Activated CD4-positive, alpha-beta T cell treated with anti-CD3 and anti-CD28 coated beads, Interleukin-2, amount 50 U/mL, for 48 hours (primary cell): ENCODE measurements at places on chromosomes 4 and X.

DNA sequence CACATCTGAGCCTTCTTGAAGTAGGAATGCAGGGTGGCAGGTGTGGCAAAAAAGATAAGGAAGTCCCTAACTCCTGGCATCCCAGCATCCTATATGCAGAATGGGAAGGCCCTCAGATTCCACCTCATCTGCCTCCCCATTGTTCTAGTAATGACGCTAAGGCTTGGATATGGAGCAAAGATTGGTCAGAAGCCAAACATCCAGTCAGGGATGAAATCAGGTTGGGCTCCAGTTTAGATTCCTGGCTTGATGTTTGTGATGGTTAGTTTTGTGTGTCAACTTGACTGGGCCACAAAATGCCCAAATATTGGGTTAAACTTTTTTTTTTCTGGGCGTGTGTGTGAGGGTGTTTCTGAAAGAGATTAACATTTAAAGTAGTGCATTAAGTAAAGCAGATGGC, 39.6 kb upstream of the MAGEA4 start:
- DNase-seq: no peak

DNA sequence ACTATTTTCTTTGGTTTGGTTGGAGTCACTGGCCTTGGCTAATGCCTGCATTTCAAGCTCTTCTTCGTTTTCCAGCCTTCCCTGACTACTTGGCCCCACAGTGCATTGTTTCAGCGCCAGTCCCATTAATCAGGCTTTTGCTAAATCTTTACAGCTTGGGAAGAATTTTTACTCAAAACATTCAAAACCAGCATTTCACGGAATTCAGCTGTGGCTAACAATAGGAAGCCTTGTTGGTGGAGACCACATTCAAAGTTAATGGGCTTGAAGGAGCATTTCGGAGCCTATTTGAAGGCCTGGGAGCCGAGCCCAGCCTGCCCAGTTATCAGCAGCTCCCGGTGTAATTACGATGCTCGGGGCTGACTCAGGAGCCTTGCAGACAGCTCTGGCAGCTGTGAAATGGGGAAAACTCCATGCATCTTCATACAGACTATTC, 30.8 kb upstream of the VCX2 start:
- DNase-seq: no peak

DNA sequence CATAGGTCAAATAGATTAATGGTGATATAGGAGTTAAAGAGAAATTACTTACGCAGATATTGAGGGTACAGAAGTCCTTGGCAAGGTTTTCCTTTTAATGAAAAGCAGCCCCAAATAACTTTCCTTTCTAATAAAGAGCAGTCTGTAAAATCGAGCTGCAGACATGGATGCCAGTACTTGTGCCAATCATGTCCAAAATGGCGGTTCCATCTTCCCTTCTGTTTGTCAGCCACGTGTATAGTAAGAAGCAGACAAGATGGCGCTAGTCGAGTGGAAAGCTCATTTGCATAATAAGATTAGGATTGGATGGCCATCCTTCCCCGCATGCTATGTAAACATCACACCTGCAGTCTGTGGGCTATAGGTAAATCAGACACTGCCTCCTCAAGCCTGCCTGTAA, 68.5 kb downstream of the FGFBP1 start:
- DNase-seq: no peak

- DNase-seq: no peak
Measured at GRCh38 chr4:89334311-89334710, 26.7 kb upstream of the GPRIN3 start.

GRCh38 chr4:82968972-82969371, 41.7 kb downstream of the LIN54 start:
- DNase-seq: no peak

DNA sequence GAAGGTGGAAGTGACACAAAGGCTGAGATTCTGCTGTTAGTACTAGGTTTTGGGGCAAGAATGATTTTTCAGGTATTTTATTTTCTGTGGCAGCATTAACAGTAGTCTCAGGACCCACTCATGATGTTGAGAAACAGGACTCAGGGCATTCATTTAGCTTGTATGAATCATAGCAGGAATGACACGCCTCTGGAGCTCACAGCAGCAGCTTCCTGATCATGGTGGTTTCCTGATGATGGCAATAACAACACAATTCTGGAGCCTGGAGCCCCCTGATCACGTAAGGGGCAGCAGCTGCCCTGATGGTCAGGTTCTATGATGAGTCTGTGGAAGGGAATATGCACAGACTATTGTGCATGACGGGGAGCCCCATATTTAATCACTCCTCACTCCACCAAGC, 47.0 kb downstream of the TASL start:
- DNase-seq: no peak

DNA sequence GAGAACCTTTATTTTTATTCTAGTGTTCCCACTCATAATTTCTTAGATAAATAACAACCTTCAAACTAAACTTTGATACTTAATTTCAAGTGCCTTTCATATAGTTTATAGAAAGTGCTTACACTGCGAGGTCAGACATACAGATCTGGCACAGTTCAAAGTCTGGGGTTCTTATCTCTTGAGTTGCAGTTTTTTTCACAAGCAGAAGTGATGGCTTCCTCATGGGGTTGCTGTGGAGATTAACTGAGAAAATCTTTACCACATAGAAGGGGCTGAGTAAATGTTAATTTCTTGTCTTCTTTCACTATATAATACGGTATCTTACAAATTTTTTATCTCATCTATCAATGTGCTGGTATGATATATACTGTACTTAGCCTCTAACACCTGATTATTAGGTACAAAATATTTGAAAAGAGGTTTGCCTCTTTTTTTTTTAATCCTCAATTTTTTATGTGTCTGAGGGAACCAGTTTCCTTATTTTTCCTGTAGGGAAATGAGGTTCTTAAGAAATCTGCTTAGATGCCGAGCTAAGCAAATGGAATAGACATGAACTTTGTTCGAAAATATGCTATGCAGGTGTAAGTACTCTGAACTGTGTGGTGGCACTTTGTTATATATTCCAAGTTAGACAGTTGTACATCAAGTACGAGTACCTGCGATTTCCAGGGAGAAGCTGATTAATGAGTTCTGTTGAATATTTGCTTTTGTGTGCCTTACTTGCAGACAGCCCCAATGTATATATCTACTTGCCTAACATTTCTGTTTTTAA, 3.3 kb downstream of the ING2 start:
- DNase-seq: no peak

- no peak for DNase-seq
Measured at GRCh38 chr4:78565971-78566372, 14.4 kb downstream of the ANXA3 start.

GRCh38 chr4:168674077-168674747, 177.4 kb downstream of the PALLD start:
- DNase-seq: no peak

- DNase-seq: no peak
Measured at GRCh38 chrX:86349115-86349514, 200.9 kb downstream of the DACH2 start.

GRCh38 chr4:19993242-19993641, 258.5 kb upstream of the SLIT2 start:
- no peak for DNase-seq

DNA sequence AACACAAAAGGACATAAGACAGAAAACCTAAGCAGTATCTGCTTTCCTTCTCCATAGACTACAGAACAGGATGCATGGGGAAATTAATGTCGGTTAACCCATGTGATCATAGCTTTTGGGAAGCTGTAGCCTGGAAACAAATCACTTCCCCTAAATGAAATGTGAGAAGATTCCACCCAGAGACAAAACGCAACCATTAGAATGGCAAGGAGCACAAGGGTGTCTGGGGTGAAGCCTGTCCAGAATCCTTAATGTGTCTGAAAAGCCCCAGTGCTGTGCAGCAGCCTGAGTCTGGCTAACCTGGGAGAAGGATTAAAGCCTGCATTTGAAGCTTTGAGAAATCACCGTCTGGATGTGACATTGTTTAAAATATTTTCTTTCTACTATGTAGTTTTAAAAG, 213.3 kb downstream of the ANKRD50 start:
- DNase-seq: no peak

DNA sequence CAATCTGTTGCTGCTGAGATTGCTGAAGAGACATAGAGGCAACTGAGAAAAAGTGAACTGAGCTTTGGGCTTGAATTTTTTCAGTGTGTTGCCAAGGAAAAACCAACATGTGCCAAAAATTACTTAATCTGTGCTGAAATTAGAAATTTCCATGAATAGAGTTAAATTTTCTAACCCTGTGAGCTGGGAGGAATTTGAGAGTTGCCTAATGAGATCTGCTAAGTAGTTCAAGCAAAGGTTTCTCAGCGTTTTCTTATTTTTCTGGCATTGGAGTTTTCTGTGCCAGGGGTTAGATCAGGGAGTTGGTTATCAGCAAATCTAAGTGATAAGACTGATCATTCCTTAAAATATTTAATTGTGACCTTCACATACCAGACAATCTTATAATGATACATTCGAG, 457.5 kb upstream of the GNPDA2 start:
- no peak for DNase-seq

GRCh38 chr4:103451341-103451740, 253.2 kb upstream of the CENPE start:
- no peak for DNase-seq

- no peak for DNase-seq
Measured at GRCh38 chrX:88908056-88908455, 161.0 kb downstream of the CPXCR1 start.

- no peak for DNase-seq
Measured at GRCh38 chrX:1325515-1326116, 11.0 kb upstream of the IL3RA start.

DNA sequence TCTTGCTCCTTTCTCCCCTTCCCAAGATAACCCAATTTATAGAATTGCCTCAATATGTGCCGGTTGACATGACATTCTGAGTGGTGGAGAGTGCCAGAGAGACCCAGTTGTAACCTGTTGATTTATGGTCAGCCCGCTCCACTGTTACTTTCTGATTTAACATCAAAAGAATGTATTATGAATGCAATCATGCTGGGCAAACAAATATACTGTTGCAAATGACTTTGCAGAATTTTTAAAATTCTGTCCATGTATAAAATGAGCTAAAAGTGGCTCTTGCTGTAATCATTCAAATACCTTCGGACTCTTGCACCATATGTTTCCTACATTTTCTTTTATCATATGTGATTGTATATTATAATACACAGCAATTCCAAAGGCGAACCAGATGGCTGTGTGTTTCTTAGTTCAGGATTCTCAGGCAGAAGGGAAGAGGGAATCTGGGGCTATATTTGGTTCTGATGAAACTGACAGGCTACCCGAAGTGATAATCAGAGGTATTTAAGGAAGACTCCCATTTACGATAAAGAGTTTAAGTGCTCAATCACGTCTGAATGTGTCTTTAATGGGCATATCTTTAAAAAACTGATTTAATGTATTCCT, 131.7 kb downstream of the CLCN4 start:
- no peak for DNase-seq

GRCh38 chrX:32448945-32449344, 762.4 kb downstream of the DMD start:
- no peak for DNase-seq

DNA sequence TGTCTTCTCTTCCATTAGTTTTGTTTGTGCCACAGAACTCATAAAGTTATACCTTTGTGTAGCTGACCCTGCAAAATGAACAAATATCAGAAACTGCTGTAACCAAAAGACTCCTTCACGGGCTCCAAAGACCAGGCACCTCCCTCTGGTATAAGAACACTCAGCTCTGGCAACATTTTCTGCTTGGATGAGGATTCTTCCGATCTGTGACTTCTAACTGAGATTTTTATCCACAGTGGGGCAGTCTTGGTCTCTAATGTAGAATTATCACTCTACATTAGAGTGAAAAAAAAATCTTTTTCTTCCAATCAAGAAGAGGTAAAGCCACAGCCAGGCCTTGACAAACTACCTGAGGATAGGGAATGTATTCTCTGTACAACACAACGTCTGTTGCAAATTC, 38.5 kb upstream of the PRSS48 start:
- no peak for DNase-seq

DNA sequence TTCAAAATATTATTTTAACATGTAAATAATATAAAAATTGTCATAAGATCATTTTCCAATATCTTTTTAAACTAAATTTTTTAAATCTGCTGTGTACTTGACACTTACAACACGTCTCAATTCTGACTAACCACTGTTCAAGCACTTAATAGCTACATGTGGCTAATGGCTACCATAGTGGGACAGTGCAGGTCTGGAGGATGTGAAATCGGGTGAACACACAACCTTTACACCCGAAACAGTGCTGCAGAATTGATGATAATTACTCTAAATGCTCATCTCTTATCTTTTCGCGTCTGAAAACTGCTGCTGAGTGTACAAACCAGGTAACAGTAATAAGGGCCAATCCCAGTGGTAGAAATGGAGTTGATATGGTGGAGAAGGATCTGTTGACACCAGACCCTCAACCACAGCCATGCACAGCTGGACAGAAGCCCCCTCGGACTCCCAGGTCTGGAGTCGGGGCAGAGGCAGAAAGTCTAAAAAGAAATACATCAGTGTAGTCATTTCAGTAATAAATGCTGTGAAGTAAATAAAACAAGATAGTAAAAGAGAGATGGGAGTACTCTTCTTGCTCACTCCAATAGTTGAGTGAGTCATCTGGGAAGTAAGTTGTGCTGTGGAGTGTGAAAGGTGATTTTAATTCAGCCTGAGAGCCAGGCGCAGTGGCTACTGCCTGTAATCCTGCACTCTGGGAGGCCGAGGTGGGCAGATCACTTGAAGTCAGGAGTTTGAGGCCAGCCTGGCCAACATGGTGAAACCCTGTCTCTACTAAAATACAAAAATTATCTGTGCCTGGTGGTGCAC, 150.0 kb downstream of the CBR4 start:
- DNase-seq: no peak

DNA sequence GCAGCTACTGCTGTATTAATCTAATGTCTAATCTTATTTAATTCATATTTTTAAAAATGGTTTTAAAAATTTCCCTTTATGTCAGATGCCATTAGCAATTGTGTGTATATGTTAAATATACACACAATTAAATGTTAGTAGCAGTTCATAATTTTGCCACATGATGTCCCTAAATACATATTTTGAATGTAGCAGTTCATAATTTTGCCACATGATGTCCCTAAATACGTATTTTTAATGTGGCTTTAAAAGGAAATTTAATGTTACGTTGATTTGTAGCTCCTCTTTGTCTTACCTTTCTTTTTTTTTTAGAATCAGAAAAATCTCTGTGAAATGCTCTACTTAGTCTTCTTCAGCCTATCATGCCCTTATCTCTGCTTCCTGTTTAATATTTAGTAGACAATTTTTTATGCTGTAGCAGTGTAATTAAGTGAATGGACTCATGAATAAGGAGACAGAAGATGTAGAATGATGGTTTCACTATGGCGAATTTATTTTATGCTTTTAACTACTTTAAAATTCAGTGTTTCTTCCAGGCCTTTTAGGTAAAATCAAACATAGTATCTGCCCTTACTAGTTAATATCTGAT, 26.1 kb downstream of the RBM46 start:
- DNase-seq: no peak

DNA sequence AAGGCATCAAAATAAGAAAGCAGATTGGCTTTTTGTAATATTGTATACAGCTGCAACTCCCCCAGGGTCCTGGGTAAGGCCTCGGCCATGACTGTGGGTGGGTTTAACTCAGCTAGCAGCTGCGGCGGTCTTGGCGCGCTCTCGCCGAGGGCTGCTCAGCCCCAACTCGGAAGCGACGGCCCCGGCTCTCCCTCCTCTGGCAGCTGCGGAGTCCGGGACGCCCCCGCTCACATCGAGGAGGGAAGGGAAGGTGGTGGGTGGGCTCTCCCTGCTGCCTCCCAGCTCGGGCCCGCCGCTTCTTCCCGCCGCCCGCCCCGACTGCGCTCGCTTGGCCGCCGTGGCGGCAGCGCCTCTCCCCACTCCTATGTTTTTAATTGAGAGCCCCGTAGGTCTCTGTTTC, 51.2 kb downstream of the GPR50 start:
- no peak for DNase-seq
